Activated CD4-positive, alpha-beta T cell treated with anti-CD3 and anti-CD28 coated beads for 4 hours (primary cell): ENCODE measurements at places on chromosomes 3 and 15.

DNA sequence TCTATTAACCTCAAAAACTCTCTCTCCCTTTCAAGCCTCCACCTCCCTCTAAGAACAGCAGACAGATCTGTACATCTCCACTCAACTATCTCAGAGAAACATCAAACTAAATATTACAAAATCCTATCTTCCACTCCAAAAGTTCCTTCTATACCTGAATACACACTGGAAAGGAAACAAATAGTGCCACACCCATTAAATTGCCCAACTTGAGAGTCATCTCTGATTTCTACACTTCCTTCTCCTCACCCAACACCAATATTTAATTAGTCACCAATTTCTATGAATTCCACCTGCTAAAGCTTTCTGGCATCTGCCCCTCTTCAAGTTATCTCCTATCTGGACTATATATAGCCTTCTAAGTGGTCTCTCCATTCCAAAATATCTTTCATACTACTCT is 65.8 kb downstream of the PEAK1 start:
- DNase-seq, result no peak

DNA sequence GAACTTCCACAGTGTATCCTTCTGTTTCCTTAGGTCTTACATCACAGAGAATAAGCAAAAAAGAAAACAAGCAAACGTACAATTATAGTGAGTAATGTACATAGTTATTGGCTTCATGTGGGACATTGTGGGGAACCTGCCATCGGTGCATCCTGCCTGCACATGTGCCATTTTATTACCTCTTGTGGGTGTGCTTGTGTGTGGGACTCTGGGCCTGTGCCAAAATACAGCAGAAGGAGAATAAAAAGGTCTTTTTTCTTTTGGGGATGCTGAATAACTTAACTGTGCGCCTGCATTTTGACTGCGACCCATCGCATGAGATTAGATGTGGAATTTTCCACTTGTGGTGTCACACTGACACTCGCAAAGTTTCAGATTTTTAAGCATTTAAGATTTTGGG is 169.6 kb upstream of the DCBLD2 start:
- no peak for DNase-seq

DNA sequence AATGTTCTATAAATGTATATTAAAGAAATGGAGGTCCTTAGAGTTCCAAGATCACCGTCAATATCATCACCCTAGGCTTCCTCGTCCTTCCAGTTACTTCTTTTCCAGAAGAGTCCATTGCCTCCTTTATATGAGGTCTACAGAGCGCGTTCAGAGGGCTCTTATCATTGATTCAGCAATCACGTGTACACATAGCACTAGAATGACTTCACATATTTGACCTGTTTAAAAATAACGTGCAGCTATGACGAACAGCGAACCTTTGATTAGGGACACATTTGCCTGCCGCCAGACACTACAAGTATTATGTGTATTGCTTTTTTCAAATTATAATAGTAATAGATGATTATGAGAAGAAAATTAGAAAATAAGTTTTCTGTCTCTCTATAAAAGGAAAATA is 26.0 kb downstream of the IGF1R start:
- no peak for DNase-seq

- no peak for DNase-seq
These were observed 124.6 kb downstream of the ZNF621 start for GRCh38 chr3:40649346-40649745.

DNA sequence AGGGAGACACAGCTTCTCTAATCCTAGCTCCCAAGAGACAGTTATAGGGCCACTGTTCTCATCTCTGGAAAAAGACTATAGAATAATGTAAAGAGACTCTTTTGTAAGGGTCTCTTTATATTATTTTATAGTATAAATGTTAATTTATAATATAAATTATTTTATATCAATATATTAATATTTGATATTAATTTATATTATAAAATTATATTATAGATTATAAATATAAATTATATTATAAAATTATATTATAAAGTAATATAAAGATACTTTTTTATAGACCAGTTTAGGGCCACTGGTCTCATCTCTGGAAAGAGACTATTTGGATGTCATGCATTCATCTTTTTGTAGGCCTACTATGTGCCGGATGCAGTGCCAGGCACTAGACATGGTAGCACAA is 53.9 kb downstream of the SV2B start:
- DNase-seq, result no peak

GRCh38 chr15:36356466-36356865 is 223.0 kb upstream of the CDIN1 start:
- no peak for DNase-seq

GRCh38 chr3:24355806-24356205 is 138.8 kb downstream of the THRB start:
- DNase-seq, result no peak

- DNase-seq, result no peak
These were observed 10.7 kb downstream of the LRTM1 start for GRCh38 chr3:54917174-54917573.

DNA sequence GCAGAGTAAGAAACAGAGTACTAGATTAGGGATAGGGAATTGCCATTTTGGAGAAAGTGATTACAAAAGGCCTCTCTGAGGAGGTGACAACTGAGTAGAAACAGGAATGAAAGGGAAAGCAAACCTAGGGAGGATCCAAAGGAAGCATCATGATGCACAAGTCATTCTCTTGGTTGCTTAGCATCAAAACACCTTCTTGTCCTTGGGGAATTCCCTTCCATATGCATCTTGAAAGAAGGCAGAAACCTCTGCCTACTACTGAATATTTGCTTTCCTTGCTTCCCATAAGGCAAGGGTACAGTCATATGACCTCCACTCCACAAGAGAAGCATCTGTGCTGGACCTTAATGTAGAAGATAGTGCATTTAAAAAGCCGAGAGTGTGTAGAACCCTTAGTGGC is 24.1 kb downstream of the GABPB1 start:
- DNase-seq, result no peak

GRCh38 chr3:179418610-179419009 is 32.7 kb downstream of the GNB4 start:
- DNase-seq, result no peak

DNA sequence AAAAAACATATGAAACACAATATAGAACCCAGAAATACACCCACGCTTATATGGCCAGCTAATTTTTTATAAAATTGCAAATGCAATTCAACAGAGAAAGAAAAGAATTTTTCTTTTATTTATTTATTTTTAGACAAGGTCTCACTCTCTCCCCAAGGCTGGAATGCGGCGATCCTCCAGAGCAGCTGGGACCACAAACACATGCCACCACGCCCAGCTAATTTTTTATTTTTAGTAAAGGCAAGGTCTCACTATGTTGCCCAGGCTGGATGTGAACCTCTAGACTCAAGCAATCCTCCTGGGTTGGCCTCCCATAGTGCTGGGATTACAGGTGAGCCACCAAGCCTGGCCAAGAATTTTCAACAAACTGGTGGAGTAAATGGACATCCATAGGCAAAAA is 117.9 kb downstream of the SCAPER start:
- no peak for DNase-seq

DNA sequence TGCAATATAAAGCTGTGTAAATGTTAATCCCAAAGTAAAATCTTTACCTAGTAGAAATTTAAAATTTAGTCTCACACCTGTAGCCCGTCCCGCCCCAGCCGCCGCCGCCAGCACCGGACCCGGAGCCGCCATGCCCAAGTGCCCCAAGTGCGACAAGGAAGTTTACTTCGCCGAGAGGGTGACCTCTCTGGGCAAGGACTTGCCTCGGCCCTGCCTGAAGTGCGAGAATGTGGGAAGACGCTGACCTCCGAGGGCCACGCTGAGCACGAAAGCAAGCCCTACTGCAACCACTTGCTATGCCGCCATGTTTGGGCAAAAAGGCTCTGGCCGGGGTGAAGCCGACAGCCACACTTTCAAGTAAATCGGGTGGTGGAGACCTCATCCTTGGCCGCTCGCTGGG is 22.1 kb upstream of the TOP2B start:
- no peak for DNase-seq
